ENCODE measurements at places on chromosomes 2 and 18. TPM values are rescaled to one million over a fixed set of nuclear protein-coding genes. Genes with fewer than 3 reads are reported as not detected.

Gene COBLL1
- 0.18 TPM for total RNA-seq

Gene GNAL
- 0.53 TPM for total RNA-seq

Gene LRATD1
- total RNA-seq, result not detected

Gene GREB1
- total RNA-seq, result 1.2 TPM

Gene ASB18
- total RNA-seq, result not detected

Gene ELMOD3
- 11.9 TPM for total RNA-seq

- no peak for DNase-seq
Measured at GRCh38 chr2:239905306-239905705, 119.8 kb downstream of the NDUFA10 start.

DNA sequence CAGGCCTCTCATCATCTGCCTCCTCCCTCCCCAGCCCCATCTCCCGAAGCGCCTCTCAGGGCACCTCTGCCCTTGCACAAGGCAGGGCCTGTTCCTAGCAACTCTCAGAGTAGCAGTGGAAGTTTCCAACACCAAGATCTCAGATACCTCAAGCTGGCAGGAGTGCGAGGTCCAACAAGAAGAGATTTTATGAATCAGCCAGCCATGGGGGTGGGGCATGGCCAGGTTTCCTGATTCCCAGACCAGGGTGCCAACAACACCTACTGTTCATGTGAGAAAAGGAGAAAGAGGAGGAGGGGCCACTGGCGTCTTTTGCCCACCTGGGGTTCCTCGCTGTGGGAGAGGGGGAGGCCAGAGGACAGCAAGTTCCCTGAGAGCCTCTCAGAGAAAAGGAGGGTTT, 6.6 kb upstream of the STEAP3 start:
- no peak for DNase-seq

GRCh38 chr18:32891130-32891529, 118.3 kb upstream of the KLHL14 start:
- no peak for DNase-seq

GRCh38 chr2:5561006-5561405, 131.2 kb upstream of the SOX11 start:
- no peak for DNase-seq

- peak; percentile 31 for DNase-seq
Measured at GRCh38 chr2:84851876-84852275, 29.0 kb downstream of the TRABD2A start.

DNA sequence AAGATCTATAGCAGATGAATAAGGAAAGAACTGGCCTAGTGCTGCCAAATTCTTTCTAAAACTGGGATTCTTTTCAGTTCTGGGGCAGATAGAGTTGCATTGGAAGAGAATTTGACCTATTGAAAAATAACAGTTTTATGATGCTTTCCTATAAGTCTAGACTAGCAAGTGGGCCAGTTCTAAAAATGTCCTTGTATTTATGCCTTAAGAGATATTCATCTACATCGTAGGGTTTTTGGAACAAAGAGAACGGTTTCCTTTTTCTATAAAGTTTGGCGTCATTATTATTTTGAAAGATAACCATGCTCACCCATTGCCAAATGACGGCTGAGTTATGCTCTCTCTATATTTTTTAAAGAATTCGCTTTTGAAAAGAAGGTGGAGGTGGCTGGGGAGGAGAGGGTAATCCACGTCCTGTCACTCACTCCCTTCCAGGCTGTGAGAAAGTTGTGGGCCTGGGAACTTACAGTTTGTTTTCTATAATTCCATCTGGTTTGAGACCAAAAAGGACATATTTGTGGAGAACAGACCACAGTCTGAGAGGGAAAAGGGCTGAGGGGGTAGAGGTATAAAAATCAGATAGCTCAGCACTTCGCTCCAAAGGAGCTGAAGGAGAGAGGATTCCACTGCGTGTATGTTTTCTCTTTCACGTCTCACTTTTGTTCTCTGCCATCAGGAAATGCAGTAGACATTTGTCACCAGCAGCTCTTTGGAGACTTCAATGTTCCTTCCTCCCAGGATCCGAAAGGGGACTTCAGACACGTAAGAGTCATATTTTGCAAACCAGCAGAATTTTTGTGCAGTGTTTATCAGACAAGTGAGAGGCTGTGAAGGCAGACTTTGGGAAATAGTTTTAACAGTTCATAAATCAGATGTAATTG, 281.9 kb upstream of the FN1 start:
- no peak for DNase-seq

- no peak for DNase-seq
Measured at GRCh38 chr2:203659331-203660049, 46.9 kb upstream of the CD28 start.

GRCh38 chr2:235095569-235095968, 143.8 kb downstream of the SH3BP4 start:
- no peak for DNase-seq

DNA sequence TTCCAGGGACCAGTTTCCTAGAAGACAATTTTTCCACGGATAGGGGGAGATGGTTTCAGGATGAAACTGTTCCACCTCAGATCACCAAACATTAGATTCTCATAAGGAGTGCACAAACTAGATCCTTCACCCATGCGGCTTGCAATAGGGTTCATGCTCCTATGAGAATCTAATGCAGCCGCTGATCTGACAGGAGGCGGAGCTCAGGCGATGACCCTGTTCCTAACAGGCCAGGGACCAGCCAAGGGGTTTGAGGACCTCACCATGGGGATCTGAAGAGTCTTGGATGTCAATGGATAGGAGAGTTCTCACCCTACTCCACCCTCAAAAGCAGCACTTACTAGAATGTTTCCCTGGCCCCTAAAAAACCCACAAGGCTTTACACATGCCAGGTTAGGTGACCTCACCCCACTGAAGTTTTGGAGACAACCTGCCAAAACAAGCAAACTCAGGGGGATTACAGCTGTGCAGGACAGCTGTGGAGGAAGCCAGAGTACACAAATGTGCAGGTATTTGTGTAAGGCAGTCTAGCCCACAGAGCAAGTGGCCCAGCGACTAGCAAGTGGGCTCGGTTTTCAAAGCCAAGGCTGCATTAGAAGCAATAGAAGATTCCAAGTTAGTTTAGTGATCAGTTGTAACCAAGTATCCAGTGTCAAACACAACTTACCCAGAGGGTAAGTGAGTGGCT, 3.9 kb downstream of the EVA1A start:
- DNase-seq, result no peak

- peak; percentile 78 for DNase-seq
Measured at GRCh38 chr2:203830304-203831055, 37.1 kb upstream of the CTLA4 start.

GRCh38 chr2:73610111-73610510, 32.1 kb downstream of the NAT8 start:
- DNase-seq, result no peak

DNA sequence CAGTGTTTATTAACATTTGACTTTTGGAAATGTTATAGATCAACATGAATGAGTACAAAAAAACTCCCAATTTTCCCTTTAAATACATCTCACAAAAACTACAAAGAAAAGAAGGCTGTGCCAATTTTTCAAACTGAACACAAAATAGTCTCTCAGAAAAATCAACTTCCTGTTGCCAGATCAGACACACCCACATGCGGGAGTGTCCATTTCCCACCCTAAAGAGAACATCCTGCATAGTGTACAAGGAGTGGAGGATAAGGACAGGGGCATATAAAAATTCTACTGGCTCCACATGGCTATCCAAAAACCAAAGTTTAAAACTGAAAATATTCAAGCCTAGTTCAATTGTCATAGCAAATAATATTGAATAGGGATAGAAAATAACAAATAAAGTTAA, 165.3 kb downstream of the ATAD2B start:
- DNase-seq, result no peak

GRCh38 chr2:235170536-235171521, 219.0 kb downstream of the SH3BP4 start:
- DNase-seq, result no peak

- DNase-seq, result no peak
Measured at GRCh38 chr18:72375618-72376017, 168.5 kb downstream of the CBLN2 start.

DNA sequence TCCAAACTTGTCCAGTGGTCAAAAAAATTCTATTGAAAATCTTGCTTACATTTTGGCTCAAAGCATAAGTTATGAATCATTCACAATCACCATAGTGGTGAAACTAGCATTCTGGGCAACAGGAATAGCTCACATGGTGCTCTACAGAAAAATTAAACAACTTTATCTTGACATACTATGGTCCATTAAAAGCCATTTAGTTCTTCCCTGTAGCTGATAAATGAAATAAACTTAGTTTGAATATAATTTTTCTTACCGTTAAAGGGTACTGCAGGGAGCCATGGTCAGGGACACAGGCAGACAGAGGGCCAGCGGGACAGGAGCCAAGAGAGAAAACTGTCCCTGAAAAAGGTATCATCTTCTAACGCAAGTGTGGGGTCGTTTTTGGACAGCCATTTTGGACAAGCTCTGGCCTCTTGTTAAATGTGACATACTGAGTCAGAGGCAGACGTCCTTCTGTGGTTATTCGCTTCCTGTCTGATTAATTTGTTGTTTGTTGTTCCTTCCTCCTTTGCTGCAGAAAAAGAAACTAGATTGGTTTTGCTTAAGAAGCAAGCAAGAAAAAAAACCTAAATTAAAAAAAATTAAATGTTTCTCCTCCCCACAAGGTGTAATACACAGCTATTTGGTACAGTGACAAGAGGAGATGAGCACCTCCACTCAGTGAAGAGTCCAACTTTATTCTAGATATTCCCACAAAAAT, at the start of gene WIPF1:
TSS of gene WIPF1 (minus strand) at position 460 of the 703 bp plus-strand sequence. CDS start 12,231 bp downstream, outside the sequence.
- DNase-seq, result no peak

DNA sequence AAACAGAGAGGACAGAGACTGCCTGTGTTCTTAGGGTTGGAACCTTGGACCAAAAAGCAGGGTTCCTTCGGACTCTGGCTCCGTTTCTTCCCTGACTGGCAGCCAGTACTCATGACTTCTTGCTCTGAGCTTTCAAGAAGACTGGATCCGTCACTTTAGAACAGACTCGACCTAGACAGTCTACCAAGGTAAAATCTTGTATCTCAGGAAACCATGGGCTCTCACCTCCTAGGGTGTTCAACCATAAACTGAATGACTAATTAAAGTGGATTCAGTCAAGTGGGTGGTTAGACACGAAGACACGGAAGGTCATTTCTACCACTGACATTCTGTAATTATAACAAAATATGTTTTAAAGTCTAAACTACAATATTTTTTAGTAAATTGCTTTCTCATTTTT, 153.8 kb upstream of the SLC39A10 start:
- no peak for DNase-seq

DNA sequence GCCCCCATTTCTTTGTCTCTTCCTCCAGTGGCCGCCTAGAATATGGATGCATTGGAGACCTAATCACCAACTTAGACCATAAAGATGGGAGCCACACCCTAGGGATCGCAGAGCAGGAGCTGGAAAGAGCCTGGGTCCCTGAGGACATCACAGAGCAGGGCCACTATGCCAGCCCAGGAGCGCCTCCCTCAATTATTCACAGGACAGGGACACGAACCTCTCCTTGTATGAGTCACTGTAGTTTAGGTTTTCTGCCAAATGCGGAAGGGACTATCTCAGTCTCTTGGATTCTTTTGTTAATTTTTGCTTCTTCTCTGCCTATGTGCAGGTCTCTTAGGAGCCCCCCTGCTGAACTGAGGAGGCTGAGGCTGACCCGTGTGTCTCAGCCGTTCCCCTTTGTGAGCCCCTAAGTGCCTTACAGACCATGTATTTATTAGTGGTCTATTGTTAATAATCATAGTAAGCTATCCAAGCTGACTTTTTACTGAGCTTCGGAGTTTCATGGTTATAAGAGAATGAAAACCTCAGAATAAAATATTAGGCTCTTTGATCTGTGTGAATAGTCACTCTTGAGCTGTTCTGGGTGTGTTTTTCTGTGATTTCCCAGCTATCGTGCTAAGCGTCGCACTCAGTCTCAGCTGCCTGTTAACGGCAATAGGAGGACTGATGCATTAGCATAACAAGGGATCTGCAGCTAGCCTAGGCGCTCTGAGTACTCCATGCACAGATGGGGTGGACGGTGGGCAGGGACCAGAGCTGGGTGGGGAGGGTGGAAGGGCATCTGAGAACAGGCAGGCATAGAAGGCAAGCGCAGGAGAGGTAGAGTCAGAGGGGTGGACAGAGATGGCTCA, 12.7 kb upstream of the PTPN4 start:
- no peak for DNase-seq

- no peak for DNase-seq
Measured at GRCh38 chr18:63869851-63870250, 17.7 kb upstream of the SERPINB2 start.

DNA sequence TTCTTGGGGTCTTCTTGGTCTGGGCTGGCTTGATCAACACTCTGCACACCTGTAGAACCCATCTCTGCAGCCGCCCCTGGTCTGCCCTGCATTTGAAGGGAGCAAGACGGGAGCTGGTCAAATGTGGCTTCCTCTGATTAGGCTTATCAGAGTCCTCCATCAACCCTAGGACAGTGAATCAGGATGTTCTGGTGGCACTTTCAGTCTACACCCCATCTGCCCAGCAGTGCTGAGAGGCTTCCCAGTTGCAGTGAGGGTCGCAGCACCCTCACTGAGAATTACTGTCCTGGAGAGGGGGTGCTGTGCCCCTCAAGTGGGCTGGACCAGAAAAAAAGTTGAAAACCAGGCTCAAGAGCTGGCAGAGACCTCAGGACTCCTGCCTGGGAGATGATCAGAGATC, 152.9 kb downstream of the DYSF start:
- no peak for DNase-seq

GRCh38 chr2:69204654-69205053, 182.4 kb downstream of the GFPT1 start:
- no peak for DNase-seq

- DNase-seq, result no peak
Measured at GRCh38 chr2:54666634-54667265, 56.7 kb upstream of the EML6 start.

DNA sequence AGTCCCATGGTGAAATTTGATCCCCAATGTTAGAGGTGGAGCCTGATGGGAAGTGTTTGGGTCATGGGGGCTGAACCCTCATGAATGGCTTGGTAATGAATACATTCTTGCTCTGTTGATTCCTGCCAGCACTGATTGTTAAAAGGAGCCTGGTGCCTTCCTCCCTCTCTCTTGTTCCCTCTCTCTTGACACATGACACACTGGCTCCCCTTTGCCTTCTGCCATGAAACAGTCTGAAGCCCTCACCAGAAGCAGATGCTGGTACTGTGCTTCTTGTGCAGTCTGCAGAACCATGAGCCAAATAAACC, 30.6 kb upstream of the EPC2 start:
- no peak for DNase-seq
